ENCODE measurements at places on chromosomes 5 and 9.
A peak's percentile ranks its signal among the peaks of the same experiment; 100 is the strongest.

GRCh38 chr9:114505187-114506081, at the start of gene WHRN:
Gene WHRN, minus strand, starts transcription at chr9:114505473. Its CDS starts 672 bp downstream, at chr9:114504801.
- DNase-seq, result peak; percentile 68

GRCh38 chr5:174617910-174618309, 106.5 kb upstream of the MSX2 start:
- no peak for DNase-seq

DNA sequence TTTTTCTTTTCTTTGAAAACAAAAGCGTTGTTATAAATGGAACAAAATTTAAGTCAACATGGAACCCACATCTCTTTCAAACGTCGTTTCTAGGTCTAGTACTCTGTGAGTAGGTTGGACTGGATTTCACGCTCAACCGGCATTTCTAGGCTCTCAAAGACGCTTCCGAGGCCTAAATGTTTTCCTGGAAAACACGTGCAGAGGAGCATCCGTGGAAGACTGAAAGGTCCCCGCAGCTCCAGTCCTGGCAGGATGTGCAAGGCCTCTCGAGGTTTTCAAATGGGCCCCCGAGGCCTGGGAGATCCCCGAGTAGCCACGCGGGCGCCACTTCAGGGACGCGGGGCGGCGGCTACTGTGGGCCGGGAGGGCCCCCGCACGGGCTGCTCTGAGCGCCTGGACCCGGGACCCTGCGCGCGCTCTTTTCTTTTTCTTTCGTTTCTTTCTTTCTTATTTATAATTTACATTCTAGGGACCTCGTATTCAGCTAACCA, 4.2 kb upstream of the IRX2 start:
- DNase-seq, result no peak

GRCh38 chr5:159471904-159472303, 141.6 kb upstream of the IL12B start:
- DNase-seq, result no peak

- no peak for DNase-seq
Measured at GRCh38 chr5:131286400-131286715, 22.5 kb downstream of the CDC42SE2 start.

GRCh38 chr5:149834246-149834855, 104.2 kb downstream of the PPARGC1B start:
- DNase-seq, result peak; percentile 90

DNA sequence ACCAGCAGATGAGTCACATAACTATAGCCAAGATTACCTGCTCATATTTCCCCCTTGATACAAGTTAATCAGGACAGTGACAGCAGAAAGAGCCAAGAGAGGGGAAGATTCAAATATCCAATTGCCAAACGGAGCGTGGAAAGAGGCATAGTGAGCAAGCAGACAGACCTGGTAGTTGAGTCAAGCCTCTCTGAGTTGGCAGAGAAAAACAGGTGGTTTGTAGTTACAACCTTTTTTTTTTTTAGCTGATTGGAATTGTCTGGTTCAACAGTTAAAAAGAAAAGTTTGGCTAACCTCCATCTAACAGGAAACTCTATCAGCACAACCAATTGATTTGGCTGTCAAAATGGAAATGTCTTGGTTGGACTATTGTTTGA, 272.1 kb downstream of the TLE1 start:
- DNase-seq, result no peak

DNA sequence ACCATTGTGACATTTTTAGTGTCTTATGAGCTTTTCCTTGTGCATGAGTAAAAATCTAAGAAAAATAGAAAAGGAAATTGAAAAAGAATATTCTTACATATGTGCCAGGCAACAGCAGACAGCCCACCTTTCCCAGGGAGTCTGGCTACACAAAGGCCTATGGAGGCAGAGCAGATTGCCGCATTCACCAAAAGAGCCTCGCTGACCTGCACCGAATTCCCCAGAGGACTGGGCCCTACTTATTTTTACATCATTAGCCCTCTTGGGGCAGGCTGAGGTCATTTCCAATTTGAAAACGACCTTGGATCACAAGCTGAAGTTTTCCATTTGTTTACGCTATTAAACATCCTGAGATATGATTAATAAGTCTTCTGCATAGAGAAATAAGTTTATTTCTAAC, 66.2 kb upstream of the WDR41 start:
- DNase-seq, result no peak

DNA sequence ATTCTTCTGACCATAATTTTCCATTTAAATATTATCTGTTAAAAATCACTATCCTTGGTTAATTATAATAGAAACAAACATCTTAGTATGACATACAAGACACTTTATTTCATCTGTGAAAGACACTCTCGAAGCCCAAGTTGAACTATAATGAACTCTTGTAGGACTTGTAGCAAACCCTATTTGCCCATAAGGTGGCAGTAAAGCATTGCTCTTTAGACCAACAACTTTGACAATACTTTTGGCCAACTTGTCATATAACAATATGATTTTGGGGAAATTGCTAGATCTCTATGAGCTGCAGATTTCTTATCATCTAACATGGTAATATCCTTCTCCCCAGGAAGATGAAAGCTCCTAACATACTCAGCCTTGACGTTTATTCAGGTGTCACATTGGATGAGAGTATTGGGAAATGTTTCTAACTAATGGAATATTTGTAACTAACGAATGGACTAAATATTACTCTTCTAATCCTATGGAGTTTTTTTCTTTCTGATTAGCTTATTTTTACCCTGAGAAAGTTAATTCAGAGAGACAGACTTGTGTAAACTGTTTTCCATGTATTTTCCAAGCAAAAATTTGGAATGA, 11.0 kb downstream of the SPINK14 start:
- peak; percentile 88 for DNase-seq

DNA sequence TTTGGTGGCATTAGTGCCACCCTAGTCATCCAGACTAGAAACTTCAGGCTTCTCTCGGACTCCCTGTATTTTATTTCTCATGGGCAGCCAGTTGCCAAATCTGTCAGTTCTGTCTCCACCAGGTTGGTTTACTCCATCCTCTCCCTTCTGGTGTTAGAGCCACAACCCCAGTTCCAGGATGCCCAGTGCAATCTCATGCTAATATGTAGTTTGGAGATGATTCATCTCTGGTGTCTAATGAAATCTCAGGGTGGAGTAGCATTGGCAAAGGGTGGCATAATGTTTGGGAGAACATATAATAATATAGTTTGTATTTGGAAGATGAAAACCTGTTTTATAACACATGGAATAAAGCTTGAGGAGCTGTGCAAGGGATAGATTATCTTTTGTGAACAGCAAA, 30.2 kb downstream of the SLC46A2 start:
- no peak for DNase-seq

DNA sequence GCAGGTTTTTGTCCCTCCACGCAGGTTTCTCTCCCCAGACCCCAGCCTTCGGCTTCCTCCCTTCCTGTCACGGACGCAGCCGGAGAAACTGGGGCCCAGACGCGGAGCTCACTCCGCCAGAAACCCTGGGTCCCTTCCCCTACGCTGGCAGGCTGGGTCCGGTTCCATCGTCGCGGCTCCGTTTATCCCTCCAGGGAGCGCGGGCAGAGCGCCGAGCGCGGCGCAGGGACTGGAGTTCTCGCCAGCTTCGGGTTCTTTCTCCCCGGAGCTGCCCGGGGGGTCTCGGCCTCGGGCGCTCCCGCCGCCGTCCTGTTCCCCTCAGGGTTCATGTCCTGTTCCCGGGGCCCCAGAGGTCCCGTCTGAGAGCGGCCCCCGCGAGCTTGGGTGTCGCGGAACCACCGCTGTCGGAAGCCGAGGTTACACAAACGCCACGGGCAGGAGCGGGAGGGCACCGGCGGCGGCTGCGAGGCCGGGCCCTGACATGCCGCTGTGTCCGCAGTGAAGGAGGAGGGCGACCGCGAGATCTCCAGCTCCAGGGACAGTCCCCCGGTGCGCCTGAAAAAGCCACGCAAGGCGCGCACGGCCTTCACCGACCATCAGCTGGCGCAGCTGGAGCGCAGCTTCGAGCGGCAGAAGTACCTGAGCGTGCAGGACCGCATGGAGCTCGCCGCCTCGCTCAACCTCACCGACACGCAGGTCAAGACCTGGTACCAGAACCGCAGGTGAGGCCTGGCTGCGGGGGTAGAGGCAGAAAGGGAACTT, 4.6 kb downstream of the BARHL1 start:
- no peak for DNase-seq

- DNase-seq, result peak; percentile 58
Measured at GRCh38 chr5:172777881-172778814, 7.2 kb upstream of the DUSP1 start.

DNA sequence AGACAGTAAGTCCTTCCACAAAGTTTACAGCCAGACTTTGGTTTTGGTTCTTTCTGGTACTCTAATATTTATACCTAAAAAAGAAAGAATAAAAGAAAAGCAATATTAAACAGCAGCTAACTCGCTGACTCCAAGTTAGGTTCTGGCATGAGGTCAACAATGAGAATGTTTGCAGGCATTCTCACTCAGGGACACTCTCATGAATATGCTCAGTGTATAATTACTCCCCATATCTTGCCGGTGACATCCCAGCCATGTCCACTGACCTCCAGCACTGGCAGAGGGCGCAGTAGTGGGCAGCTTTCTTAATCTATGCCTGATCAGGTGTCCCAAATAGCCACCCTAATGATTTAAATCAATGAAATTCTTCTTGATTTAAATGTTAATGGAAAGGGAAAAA, 151.5 kb downstream of the BNC2 start:
- DNase-seq, result no peak

DNA sequence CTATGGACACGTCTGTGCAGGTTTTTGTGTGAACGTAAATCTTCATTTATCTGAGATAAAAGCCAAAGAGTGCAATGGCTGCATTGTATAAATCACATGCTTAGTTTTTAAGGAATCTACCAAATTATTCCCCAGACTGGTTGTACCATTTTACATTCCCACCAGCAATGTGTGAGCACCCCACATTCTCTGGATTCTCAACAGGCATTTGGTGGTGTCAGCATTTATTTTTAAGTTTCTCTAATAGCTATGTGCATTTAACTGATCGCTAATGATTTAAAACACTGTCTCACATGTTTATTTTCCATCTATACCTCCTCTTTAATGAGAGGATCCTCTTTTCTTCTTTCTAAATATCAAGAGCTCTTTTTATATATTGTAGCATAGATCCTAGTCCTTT, 13.9 kb upstream of the ANKRD18A start:
- no peak for DNase-seq

- no peak for DNase-seq
Measured at GRCh38 chr9:19176856-19177255, 49.6 kb upstream of the PLIN2 start.

GRCh38 chr5:166992874-166993722, 1298.3 kb upstream of the WWC1 start:
- DNase-seq, result no peak

- no peak for DNase-seq
Measured at GRCh38 chr9:32177396-32177795, 207.0 kb upstream of the ACO1 start.

DNA sequence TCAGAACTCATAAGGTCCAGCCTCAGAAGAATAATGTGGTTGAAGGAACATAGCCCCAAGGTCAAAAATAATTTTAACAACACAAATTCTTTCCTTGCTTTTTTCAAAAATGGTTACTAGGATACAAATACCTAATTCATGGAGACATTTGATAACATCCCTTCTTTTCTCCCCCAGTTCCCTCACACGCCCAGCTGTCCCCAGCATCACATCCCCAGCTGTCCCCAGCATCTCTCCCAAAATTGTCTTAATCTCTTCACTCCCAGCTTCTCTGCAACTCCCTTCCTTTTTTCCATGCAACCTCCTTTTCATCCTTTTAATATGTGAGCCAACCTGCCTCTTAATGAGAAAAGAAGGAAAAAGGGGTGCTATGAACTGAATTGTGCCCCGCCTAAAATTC, 77.8 kb downstream of the FSTL4 start:
- no peak for DNase-seq

- no peak for DNase-seq
Measured at GRCh38 chr5:52754051-52754450, 33.7 kb upstream of the ITGA1 start.

GRCh38 chr5:157038568-157039187, 20.2 kb downstream of the HAVCR1 start:
- DNase-seq, result no peak

DNA sequence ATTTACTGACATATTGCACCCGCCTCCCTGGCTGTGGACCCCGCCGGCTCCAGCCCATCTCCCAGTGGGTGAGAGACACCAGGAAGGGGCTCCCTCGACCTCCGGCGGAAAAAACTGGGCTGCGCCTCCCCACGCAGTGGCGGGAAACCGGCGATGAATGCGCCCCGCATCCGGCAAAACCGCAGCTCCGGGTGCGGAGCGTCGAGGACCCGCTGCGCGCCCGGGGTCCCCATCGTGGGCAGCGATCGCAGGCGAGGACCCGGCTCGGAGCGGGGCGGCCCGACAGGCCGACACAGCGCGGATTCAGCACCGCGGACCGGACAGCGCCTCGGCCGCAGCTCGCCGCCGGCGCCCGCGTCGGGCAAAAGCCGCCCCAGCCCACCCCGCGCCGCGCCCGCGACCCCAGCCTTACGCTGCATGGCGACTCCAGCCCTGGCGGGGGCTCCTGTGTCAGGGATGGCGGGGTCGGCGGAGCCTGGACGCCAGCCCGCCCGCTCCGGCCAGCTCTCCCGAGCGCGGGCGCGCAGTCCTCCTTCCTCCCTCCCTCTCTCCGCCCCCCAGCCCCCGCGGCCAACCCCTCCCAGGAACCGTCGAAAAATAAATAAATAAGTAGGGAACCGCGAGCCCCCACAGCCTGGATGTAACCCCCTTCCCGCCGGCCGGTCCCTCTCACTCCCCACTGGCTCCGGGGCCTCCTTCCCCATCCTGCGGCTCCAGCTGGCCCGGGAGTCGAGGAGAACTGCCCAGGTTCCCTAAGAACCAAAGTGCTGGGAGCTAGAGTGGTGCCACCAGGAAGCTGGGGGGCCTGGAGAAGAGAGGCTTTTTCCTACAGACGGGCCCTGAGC, 3.1 kb downstream of the LHX3 start:
- DNase-seq, result peak; percentile 56

- no peak for DNase-seq
Measured at GRCh38 chr9:109513871-109514270, 15.8 kb upstream of the PTPN3 start.

GRCh38 chr9:22050924-22051323, 41.8 kb upstream of the CDKN2B start:
- peak; percentile 48 for DNase-seq

GRCh38 chr9:128568470-128569078, 16.2 kb downstream of the SPTAN1 start:
- DNase-seq, result no peak

GRCh38 chr5:179874536-179875292, 16.1 kb upstream of the MRNIP start:
- no peak for DNase-seq

GRCh38 chr9:105173306-105173705, 71.1 kb upstream of the SLC44A1 start:
- DNase-seq, result no peak

- no peak for DNase-seq
Measured at GRCh38 chr5:67243349-67243748, 46.8 kb upstream of the CD180 start.

- no peak for DNase-seq
Measured at GRCh38 chr5:76805821-76806505, 12.9 kb upstream of the F2RL1 start.

DNA sequence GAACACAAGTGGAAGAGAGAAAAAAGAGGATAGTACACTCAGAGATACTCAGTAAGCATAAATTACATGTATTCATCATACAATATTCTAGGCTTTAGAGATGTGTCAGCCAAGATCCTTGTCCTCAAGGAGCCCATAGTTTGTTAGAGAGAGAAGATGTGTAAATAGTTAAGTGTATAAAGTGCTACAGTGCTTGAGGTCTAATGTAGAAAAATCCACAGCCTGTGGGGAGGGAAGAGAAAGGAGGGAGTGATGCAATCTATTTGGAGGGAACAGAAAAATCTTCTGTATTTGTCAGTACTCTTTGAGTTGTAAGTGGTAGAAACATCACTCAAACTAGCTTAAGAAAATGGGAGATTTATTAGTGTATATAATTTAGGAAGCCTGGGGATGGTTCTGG, 81.9 kb downstream of the PALM2AKAP2 start:
- DNase-seq, result no peak

- DNase-seq, result peak; percentile 28
Measured at GRCh38 chr5:75668445-75668844, 48.8 kb downstream of the POC5 start.
